ENCODE measurements at places on chromosomes 3 and 15.

GRCh38 chr15:85676342-85677098 is 118.2 kb downstream of the KLHL25 start:
- DNase-seq, result no peak

- DNase-seq, result no peak
Observed at GRCh38 chr15:45168286-45168685, 19.5 kb downstream of the SHF start.

DNA sequence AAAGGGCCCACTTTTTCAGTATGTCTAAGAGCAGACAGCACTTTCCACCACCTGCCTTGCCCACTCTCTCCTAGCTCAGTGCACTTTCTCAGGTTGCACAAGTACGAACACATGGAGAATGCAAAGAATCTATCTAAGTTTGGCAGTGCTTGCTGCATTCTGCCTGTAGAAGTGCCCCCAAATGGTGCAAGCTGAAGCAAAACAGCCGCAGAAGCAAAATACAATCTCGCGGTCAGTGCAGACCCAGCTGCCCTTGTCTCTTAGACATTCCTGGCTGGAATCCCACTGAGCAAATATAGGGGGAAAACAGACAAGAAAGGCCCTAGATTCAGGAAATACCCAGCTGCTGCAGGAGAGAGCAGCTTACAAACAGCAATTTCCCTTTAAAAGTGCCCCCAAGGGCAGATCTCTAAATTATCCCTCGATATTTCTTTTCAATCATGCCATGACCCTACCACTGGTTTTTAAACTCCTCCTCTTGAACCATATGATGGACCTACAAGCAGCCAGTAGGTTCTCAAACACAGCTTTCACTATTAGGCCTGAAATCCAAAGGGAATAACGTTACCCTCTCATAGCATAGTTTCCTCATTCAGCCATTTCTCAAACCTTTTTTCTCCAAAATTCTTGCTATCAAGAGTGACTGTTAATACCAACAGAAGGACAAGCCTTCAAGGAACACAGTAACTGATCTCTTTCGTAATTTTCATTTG is 67.0 kb downstream of the TNIK start:
- no peak for DNase-seq

GRCh38 chr15:49121901-49122300 is 33.5 kb downstream of the COPS2 start:
- DNase-seq, result no peak

- no peak for DNase-seq
Observed at GRCh38 chr3:44355362-44356033, 16.9 kb downstream of the TCAIM start.

DNA sequence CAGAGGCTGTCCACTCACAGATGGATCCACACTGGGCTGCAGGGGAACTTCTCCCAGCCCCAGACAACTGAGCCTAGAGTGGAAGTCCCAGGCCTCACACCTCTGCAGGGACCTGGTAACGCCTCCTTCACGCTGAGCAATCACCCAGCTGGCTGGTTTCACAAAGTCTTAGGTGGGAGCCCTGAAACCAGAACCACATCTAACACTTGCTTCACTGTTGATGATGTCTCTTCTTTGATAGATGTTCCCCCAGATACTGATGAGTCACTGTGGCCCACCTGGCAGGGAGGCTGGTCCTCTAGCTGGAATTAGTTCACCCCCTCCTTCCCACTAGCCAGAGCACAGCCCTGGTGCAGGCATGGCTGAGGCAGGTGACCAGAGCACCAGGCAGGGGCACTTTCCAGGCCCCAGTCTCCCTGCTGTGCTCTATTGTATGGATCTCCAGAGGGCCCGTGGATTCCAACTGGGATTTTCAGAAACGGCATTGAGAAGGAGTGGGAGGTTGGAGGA is 33.5 kb downstream of the MYL3 start:
- no peak for DNase-seq

DNA sequence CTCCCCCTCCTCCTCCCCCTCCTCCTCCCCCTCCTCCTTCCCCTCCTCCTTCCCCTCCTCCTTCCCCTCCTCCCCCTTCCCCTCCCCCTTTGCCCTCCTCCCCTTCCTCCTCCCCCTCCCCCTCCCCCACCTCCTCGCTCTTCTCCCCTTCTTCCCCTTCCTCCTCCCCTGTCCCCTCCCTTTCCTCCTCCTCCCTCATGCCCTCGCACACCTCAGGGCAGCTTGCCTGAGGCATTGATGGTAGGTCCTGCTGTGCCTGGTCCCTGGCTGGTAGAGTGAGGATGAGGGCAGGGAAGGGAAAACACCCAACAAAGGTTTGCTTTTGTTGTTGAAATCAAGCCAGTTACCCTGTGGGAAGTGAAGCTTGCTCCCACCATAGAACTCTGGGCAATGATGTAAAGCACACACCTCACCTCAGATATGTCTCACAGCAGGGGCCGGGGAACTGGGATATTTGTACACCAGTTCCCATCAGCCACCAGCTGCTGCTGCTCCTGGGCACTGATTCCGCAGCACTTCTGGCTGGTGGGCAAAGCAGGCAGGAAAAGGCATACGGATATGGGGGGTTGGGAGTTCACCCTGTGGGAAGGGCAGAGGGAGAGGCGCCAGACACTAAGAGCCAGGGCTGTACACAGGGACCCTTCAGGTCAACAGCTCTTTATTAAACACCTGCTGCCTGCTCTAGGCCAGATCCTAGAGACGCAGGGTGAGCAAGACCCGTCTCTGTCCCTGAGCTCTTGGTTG is 13.8 kb downstream of the ISG20 start:
- DNase-seq, result no peak

GRCh38 chr3:13122081-13123012 is 49.1 kb upstream of the IQSEC1 start:
- DNase-seq, result no peak

- DNase-seq, result no peak
Observed at GRCh38 chr3:151009981-151010380, 37.5 kb upstream of the CLRN1 start.

DNA sequence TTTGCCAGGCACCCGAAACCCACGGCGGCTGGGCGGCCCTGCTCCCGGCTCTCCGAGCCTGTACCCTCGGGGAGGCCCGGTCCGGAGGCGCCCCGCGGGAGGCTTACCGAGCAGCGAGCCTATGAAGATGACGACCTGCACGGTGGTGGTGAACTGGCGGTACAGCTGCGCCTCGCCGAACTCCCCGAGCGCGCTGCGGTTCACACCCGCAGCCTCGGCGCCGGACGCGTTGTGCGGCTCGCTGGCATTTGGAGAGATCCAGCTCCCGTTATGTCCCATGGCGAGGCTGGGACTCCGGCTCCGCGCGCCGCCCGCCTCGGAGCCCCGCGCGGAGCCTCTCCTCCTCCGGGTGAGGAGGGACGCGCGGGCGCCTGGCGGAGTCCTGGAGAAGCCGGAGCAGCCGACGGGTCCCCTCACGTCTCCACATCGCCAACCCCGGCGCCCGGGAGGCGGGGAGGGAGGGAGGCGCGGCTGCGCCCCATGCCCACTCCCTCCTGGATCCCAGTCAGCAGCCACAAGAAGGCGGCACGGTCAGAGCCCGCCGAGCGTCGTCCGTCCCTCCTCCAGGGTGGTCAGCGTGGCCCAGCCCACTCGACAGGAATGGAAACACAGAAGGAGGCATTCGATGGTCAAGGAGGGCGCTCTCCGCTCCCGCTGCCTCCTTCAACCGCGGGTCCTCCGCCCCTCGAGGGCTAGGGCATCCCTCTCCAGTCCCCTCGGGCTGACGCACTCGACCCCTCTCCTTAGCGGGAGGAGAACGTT is at the start of gene GPR176:
TSS of gene GPR176 (minus strand) at position 519 of the 762 bp plus-strand sequence. CDS start at position 279, 240 bp downstream.
- no peak for DNase-seq

DNA sequence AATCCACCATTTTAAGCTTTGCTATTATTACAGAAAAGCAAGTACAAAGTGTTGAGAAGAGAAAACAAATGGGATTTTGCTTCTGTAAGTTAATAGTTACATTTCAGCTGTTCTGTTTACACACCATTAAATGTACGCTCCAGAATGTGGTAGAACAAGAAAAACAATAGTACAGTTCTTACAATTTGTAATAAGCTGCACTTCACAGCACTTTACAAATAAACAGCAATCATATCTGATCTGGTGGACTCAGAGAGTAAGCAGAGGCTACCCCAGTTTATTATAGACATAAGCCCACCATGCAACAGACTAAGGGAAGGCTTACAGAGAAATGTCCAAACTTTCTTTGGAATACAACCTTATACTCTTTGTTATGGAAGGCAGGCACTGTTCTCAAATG is 126.4 kb downstream of the OXSM start:
- DNase-seq, result no peak

- DNase-seq, result no peak
Observed at GRCh38 chr3:16427103-16427965, 86.2 kb downstream of the RFTN1 start.

DNA sequence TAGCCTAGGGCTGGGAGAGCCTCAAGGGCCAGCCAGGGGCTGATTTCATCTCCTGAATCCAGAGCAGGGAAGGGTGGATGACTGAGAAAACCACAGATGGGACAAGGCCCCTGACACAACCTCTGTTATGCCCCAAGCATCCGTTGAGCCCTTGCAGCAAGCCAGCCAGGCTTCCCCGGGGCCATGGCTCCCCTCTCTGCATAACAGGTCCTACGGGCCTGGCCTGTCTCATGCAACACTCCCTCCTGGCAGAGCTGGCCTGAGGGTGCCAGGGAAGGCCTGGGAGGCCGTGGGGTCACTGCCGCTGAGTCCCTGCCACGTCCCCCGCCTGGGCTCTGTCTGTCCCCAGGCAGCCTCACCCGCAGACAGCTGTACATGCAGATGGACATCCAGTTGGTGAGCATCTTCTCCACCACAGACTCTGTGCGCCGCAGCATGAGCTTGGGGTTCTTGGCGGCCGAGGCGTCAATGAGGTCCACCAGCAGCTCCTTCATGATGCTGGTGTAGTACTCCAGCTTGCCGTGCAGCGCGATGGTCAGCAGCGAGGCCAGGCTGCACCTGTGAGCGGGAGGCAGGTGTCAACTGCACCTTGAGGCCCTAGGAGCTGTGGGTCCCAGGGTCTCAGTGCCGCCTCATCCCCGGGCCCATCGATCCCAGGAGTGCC is 22.1 kb downstream of the H1-8 start:
- DNase-seq, result no peak

DNA sequence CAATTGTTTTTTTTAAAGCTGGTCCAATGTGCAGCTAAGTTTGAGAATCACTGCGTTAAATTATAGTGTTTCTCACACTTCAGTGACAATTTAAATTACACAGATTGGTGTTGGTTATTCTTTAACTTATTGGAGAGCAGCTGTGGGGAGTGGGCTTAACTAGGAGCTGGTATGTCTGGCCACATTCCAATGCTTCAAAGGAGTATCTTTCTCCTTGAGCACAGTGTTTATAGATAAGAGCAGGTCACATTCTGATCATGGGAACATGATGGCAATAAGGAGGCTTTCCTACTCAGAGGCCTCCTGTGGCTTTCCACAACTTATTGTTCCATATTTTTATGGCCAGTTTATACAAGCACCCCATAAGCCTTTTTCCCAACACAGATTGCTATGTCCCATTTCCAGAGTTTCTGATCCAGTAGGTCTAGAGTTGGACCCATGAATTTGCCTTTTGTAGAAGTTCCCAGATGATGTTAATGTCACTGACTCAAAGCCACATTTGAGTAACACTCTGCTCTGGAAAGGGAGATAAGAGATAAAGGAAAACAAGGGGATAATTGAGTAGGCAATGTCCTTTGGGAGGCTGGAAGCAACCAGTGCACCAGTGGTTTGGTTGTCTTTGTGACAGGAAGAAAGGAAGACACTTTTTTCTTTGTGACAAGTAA is 33.0 kb upstream of the PLSCR4 start:
- no peak for DNase-seq

- no peak for DNase-seq
Observed at GRCh38 chr3:59133311-59133710, 83.5 kb upstream of the CFAP20DC start.

GRCh38 chr15:78772738-78773137 is 38.5 kb downstream of the ADAMTS7 start:
- no peak for DNase-seq

DNA sequence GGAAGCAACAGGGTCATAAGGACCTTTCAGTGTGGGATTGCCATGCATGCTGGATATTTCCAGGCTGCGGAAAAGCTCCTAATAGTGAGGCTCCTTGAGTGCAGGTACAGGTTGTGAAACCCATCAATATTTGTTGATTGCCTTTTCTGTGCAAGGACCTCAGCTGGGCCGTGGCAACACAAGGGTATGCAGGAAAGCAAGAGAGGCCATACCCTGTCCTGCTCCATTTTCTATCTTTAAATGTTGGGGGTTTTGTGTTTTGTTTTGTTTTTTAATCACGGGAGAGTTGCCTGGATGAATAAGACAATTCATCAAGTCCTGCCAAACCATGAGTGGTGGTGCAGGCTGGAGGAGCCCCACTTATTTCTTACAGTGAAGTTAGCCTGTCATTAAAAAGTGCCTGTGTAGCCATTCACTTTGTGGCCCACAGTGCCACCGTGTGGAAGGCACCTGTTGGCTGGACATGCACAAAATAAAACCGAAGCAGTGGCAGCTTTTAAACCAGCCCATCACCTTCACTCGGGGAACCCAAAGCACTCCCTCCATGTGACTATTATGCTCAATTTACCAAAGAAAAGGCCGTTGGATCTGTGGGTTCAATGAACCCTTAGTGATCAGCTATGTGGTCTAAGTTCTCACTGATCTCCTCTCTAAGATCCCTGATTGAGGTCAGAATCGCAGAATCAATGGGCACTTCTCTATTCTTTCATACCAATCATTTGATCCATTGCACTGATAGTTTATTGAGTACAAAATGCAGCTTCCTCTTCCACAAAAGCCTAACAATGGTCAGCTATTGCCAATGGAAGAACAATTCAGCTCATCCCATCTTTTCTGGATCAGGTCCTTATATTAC is 42.2 kb downstream of the CLDN18 start:
- no peak for DNase-seq

GRCh38 chr15:98970799-98971198 is 36.8 kb downstream of the PGPEP1L start:
- DNase-seq, result no peak

GRCh38 chr3:53805463-53806159 is 40.6 kb downstream of the CHDH start:
- no peak for DNase-seq
